ENCODE measurements at places on chromosomes 11 and 22.
A peak's percentile ranks its signal among the peaks of the same experiment; 100 is the strongest.

- DNase-seq: no peak
Measured at GRCh38 chr11:16093889-16094653, 262.3 kb downstream of the SOX6 start.

DNA sequence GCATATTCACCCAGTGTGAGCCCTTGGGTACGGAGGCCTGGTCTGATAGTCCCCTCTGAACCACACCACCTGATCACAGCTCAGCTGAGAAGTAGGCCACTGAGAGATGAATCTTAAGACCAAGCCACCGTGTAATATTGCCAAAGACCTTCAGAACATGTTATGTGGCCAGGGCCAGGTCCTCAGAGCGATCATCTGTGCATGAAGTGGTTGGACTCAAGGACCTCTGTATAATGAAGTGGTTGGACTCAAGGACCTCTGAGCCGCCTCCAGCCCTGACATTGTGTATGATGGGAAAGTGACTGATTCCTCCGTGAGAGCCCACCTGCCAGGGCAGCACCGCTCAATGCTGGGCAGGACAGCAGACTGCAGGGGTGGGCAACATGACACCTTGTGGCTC lies 70.2 kb downstream of the TP53I11 start:
- no peak for DNase-seq

DNA sequence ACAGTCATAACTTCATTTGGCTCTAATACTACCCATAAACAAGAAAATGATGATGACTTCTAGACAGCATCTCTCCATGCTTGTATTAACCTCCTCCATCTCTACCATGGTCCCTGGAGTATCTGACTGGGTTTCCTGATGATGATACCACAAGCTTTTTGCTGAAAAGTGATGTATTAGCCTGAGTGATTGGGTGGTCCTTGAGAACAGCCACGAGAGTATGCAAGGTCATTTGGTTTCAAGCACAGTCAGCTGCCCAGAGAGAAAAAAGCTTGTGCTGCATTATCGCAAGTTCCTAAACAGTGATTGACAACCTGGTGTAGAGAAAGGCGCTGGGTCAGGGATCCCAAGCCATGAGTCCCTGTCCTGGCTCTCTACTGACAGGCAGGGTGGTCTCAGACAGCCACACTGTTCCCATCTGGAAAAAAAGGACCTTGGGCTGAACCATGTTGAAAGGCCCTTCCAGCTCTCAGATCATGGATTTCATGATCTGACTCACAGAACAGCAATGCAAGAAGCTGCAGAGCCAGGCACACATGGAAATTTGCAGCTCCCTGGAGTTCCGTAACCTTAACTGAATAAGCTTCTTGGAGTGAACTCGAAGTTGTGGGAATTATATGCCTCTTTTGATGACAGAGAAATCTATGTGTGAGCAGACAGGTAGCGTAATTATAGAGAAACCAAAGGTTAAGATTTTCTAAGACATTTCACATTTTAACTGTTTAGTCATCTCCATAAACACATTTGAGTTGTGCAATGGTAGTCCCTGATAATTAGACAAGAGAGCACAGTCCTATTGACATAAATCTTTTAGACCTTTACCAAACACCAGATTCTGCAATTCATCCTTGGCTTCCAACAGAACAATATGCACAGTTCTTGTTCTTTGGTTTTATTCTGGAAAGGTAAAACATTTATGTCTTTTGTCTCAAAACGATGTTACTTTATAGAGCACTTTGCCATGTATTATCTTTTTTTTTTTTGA lies 54.1 kb upstream of the UBASH3B start:
- DNase-seq: peak; percentile 77

DNA sequence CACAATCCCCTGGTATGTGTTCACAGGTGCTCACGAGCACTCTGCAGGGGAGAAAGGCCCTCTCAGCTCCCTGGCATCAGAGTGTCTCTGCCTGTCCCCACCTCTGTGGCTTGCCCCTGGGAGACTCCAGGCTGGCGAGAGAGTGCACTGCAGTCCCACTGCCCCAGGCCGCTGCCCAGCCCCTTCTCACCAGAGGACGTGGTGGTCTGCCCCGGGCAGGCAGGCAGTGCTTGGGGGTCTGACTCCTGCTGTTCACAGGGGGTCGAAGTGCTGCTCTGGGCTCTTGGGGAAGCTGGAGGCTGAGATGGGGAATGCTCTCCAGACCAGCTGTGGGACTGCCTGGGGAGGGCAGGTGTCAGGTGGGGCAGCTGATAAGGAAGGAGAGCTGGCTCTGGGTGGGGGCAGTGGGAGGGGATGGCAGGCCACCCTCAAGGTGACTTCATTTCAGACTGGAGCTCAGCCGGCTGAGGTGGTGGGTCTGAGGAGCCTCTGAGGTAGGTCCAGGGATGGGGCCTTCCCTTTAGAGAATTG lies 151.0 kb upstream of the B3GAT1 start:
- DNase-seq: no peak

DNA sequence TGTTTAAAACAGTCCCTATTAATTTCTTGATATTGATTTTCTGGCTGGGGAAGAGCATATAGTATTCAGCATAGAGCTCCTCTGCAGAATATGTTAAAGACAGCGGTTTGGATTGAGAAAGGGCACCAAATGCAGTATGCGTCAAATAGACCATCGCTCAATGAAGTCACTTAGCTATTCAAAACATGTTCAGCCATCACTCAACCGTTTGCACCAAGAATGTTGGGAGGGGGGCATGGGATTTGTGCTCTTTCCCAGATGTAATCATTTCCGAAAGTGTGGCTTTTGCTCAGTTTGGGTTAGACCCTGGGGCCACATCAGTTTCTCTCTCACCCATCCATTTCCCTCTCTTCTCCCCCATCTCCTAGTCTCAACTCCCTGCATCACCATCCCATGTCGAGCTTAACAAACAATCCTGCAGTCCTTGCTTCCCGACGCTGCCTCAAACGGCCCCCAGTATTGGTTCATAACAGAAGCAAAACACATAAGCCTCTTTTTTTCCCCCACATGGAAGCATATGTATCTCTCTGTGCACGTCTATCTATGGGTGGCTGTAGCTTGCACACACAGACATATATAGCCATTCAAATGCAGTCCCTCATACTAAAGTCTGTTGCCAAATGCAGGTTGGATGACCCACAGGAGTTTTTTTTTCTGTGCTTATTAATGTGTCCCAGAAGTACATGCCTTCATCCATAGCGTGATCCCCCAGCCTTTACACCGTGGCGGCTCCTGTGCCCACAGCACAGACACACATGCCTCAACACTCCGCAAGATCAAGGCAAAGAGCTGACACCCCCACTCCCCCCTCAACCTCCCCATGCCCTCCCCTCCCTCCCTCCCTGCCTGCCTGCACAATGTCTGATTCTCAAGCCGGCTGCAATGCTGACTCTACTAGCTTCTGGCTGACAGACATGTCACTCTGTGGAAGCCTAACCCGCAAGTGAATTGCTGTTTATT lies 2.6 kb downstream of the CACNG2 start:
- DNase-seq: no peak

- DNase-seq: no peak
Measured at GRCh38 chr11:15705891-15706290, 591.2 kb downstream of the INSC start.

GRCh38 chr11:130801333-130802122 lies 114.8 kb downstream of the SNX19 start:
- peak; percentile 96 for DNase-seq
